NCI-H187 treated with DMSO at 0.1 percent for 48 hours (cell line): ENCODE measurements at places on chromosomes 7 and 10.

DNA sequence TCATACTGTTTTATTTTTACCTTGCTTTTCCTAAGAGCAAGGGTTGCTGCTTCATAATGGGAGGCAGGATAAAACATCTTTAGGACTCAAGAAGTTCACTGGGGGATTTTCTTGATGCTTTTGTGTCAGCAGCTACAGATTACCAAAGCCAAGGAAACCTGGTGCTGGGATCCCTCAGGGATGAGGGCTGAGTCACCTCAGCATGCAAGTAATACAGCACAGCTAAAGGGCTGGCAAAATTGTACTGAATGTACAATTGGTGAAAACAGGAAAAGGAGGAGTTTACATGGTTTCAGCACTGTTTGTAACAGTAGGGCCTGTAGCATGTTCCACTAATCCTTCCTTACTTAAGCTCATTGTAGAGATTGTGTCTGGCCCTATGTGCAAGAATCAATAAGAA is 1056.8 kb downstream of the SORCS1 start:
- no peak for DNase-seq

DNA sequence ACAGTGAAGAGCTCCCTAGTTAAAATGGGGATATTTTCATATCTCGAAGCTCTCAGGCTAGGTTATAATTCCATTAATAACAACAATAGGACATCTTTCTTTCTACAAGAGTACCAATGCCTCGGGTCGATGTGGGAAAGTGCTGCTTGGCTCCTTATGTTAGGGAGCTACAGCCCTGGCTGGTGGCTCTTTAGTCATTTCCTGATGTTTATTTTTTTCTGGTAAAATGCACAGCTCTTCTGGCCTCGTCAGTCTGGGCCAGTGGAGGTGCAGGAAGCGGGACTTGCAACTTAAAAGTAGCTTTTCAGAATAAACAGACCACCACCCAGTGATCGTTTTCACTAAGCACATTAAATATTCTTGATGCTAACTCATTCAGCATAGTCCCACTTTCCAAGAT is 58.3 kb downstream of the MKX start:
- DNase-seq: no peak

- DNase-seq: no peak
Measured at GRCh38 chr10:49734676-49735075, 27.4 kb downstream of the OGDHL start.

DNA sequence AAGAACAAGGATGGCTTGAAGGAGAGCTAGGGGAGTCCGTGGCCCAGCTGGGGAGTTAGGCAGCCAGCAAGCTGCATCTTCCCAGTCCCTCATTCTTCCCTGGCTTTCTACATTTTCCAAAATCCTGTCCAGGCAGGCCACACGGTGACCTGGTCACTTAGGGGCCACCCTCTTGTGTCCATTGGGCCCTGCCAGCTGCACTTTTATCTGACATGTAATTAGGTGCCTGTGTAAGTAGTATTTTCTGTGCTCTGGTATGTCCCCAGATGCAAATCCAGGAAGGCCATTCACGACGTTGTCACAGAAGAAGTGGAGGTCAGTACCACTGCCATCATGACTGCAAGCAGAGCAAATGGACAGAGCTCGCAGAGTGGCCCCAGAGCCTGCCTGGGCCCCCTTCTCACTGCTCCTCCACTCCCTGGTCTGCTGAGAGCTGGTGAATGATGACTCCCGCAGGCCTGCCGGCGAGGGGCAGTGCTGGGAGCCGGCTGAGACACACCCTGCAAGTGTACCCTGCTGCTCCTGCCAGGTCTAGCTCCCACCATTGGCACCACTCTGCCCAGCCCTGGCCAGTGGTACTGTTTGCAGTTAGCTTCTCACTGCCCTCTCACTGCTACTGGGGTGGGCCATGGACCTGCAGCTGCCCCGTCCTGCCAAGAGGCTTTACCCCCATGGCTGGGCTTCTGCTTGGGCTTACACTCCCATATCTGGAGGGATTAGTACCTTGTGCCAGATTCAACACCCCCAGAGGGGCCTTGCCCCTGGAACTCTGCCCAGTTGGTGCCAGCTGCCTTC is 98.2 kb downstream of the GLRX3 start:
- DNase-seq: no peak

DNA sequence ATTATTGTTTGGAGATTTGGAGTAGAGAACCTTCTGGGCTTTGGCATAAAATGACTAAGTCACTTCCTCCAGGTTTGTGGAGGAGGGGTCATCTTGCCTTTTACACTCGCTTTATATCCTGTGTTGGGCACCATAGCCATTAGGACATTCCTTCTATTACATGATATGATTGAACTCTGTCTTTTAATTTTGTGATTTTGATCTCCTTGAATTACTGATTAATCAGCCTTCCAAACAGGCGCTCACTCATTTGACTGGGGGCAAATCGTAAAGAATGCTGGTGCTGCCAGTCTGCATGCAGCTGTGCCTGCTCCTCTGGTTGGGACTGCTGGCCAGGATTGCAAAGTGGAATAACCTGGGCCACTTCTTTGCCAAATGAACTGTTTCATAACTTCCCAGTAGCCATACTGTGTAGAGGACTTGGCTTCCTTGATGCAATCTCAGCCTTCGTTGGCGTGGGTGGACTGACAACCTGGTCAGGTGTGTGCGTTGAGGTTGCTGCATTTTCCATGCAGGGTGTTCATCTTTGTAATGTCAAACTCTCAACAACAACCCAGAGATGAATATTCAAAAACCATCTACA is 65.9 kb upstream of the RAB11FIP2 start:
- no peak for DNase-seq

GRCh38 chr7:8638076-8638475 is 204.7 kb downstream of the NXPH1 start:
- peak; percentile 37 for DNase-seq

GRCh38 chr7:66119245-66119850 is 4.7 kb downstream of the CRCP start:
- no peak for DNase-seq

DNA sequence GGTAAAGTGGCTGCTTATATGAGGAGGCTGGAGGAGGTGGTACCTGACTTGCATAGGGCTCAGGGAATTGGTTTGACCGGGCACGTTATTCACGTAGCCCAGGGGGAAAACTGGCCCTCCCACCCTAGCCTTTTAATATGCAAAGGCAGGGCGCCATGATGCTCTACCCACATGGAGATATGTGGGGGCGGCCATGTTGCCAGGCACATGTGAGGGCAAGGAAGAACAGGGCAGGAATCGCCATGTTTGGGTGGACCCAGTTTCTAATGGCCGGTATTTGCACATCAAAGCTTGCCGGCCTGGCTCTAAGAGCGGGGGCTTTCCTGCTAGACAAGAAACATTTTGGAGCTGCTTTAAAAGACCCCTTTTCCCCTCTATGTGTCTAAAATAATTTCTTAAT is 949.7 kb upstream of the C7orf33 start:
- no peak for DNase-seq

- peak; percentile 56 for DNase-seq
Measured at GRCh38 chr7:100655908-100656674, at the start of gene ACTL6B. ACTL6B (minus strand) TSS chr7:100656448; CDS start chr7:100656354, 94 bp downstream.

DNA sequence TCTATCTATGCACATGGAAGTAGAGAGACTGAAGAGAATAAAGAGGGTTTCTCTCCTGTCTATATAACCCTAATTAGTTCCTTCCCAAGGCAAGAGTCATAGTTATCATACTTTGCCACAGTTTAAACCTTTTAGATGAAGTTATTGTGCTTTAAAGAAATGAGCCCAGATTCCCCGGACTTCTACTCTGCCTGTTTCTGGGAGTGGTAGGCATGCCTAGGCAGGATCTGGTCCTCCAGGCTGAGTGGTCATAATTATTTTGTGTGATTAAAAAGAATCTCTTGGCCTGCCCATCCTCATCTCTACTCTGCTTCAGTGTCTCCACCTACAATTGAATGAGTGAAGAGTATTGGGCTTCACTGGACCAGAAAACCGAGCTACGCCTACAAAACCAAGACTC is 179.2 kb downstream of the IMMP2L start:
- DNase-seq: no peak

DNA sequence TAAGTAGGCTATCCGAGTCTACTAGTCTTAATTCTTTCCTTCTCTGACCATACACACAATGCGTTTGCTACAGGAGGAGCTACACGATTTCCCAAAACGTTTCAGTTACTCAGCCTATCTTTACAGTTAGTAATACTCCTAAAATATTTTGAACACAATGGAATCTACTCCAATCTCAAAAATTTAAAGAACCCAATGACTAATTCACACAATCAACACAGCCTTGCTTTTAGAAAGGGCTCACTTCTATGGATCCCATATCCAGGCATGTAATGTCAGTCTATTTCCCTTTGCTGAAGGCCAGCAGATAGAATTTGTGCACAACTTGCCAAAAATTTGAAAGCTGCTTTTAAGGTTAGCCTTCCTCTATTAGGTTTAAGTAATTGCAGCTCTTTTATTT is 107.2 kb downstream of the VPS41 start:
- no peak for DNase-seq

DNA sequence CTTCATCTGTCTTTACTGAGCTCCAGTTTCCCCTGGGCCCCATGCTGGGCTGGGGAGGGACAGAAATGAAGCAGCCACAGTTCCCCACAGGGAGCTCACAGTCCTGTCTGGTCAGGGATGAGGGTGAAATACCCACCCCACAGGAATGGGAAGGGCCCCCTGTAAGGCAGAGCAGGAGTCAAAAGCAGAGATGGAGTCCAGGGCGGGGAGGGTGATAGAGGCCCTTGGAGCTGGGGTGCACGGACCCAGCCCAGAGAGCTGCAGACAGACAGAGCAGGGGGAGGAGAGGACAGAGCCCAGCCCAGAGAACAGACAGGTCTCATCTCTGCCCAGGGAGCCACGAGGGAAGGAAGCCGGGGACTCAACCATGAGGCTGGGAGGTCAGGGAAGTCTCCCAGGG is 34.9 kb upstream of the ZNF488 start:
- no peak for DNase-seq

GRCh38 chr7:139648941-139649425 is 125.5 kb downstream of the CLEC2L start:
- no peak for DNase-seq

- peak; percentile 38 for DNase-seq
Measured at GRCh38 chr7:5704534-5704922, 76.9 kb downstream of the RNF216 start.

GRCh38 chr10:122293961-122294380 is 22.9 kb downstream of the BTBD16 start:
- DNase-seq: no peak

GRCh38 chr10:517241-517830 is 172.1 kb downstream of the DIP2C start:
- no peak for DNase-seq

DNA sequence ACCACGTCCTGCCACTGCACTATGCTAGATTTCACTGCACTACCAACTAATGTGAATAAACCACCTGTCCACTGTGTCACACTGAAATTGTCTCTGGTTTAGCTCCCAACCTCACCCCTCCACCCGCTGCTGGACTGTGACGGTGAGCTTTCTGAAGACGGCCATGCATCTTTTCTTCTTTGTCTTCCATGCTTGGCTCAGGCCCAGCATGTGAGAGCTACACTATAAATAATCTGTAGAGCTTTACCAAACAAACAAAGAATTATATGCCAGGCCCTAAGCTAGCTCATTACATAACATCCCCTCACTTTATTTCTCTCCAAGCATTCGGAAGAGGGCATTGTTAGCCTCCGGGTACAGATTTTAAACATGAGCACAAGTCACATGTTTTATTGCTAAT is 633.2 kb downstream of the TNS3 start:
- DNase-seq: peak; percentile 58

DNA sequence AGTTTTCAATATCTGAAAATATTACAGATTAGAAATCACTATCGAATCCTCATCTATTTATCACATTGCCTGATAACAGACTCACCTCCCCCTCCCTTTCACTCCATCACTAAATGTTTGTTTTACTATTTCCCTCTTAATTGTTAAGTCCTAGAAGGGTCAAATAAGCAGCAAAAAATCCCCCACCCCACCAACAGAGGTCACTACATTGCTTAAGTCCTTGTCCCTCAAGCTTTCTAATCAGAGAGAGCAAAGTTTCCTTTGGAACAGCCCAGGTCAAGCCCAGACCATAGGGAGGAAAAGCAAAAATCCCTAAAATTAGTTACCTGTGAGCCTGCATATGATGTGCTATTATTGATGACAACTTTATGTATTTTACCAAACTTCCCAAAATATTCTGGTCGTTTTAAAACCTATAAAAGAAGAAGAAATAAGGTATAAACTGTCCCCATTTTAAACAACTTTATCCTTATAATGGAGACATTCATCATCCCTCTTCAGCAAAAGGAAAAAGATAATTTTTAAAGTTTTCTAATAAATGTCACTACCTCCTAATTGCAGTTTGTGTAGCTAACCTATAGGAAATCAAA is 95.0 kb downstream of the CNOT4 start:
- no peak for DNase-seq

- no peak for DNase-seq
Measured at GRCh38 chr10:122311716-122312115, 40.6 kb downstream of the BTBD16 start.

DNA sequence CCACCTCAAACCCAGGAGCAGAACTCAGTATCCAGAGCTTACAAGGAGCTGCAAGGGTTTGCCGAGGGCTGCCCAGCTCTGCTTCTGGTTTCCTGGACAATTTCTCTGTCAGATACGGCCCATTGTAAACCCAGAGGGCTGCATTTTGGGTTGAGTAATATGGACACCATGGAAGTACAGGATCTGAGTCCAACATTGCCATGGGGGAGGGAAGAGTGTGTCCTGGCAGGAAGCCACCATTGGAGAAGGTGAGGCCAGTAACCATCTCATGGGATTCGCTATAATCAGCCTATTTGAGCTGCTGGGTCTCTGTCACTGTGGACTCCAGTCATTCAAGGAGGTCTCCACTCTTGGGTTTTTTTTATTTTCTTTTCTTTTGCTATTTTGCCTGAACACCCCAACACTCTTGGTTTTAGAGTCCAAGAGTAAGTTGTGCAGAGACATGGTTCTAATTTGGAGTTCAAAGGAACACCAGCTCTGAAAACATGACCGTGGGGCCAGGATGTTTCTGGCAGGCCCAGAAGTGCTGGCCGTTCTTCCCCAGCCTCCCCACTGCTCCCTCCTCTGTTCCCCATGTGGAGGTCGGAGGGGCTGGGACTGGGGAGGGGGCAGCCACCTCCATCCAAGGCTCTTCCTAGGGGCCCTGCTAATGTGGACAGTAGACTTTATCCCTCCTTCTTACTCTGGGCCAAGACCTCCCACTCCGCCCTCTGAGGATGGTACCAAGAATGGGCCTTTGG is 46.2 kb downstream of the CHST3 start:
- no peak for DNase-seq

GRCh38 chr7:29563590-29564495 is at the start of gene PRR15:
PRR15 (plus strand) TSS chr7:29563835; CDS start chr7:29566330, 2,495 bp downstream.
- DNase-seq: no peak

DNA sequence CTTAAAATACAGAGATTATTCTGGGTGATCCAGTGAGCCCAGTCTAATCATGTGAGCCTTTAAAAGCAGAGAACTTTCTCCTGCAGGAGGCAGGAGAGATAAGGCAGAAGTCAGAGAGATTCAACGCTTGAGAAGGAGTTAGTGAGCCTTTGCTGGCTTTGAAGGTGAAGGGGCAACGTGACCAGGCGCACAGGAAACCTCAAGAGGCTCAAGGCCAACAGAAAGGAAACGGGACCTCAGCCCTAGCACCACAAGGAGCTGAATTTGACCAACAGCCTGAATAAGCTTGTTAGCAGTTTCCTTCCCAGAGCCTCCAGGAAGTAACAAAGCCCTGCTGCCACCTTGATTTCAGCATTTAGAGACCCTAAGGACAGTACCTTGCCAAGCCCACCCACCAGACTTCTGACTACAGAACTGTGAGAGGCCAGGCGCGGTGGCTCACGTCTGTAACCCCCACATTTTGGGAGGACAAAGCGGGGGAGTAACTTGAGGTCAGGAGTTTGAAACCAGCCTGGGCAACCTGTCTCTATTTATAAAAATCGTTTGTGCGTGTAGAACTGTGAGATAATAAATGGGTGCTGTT is 87.3 kb upstream of the KAT6B start:
- DNase-seq: no peak

- no peak for DNase-seq
Measured at GRCh38 chr7:22640269-22640668, 86.7 kb upstream of the IL6 start.
